ENCODE measurements at places on chromosomes 2 and 18.
A peak's percentile ranks its signal among the peaks of the same experiment; 100 is the strongest.

- no peaks in the 10 kb centered on the region for H3K4me1 ChIP-seq
- H3K36me3 ChIP-seq, result no peaks in the 10 kb centered on the region
- no peak for DNase-seq
- no peak overlapping the region for H3K27ac ChIP-seq
- H3K27me3 ChIP-seq, result no peaks in the 10 kb centered on the region
These were observed 214.4 kb upstream of the DSEL start for GRCh38 chr18:67730886-67731285.

DNA sequence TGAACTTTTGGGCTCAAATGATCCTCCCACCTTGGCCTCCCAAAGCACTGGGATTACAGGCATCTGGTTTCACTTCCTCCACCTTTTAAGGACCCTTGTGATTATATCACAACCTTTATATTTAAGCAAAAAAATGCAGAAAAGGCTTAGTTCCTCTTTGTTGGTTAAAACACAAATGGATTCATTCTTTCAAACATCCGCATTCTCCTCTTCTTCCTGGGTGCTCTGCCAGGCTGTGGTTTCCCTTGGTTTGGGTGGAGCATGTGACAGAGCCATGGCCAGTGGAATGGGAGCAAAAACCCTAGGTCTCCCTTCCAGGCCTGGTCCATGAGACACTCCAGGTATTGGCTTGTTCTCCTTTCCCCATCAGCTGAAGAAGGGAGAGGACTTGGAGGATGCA is 9.9 kb upstream of the SLC66A3 start:
- H3K4me1 ChIP-seq, result no peaks in the 10 kb centered on the region
- no peak overlapping the region for H3K4me3 ChIP-seq
- no peak for DNase-seq
- no peak overlapping the region for H3K27ac ChIP-seq

- peaks cover 2% of the 10 kb centered on the region for H3K4me1 ChIP-seq
- no peak overlapping the region for H3K27ac ChIP-seq
- H3K36me3 ChIP-seq, result no peaks in the 10 kb centered on the region
- no peaks in the 10 kb centered on the region for H3K27me3 ChIP-seq
- H3K4me3 ChIP-seq, result no peak overlapping the region
- DNase-seq, result no peak
These were observed 410.4 kb downstream of the MEIS1 start for GRCh38 chr2:66845307-66845706.

DNA sequence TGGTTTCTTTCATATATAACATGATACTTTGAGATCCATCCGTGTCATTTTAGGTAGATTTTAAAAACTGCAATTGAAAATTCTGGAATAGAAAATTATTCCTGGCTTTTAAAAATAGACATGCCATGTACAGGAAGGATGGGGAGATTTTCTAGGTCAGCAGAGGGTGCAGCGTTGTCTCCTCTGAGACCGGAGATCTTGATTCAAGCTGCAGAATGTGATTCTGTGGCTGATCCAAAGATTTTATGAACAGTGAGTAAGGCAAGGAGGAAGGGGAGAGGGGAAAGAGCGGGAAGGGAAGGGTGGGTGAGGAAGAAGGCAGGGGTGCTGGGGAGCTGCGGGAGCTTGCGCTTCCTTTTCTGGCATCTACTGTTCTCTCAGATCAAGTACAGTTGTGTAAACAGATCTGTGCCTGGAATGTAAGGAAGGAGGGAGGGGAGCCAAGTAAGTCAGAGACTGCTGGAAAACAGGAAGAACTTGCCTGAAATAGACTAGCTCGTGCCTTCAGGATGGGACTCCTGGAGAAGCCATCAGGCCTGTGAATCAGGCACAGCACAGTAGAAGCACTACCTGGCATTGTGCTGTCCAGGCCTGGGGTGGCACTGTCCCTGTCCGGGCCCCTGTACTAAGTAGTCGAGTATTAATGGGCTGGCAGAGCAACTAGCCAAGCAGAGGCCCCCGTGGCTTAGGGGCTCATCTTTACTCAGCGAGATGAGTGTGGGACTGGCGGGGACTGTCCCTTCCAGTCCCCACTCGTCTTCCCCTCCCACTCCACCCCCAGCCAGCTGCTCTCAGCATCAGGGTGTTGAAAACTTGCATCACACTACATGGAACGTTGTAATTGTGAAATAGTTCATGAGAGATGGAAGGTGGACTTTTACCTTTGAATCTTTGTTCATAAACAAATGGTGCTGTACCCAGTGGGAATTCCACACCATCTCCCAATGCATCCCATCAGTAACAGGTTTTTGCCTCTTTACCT is 163.5 kb downstream of the UXS1 start:
- H3K27ac ChIP-seq, result peak overlapping the region; percentile 78
- H3K4me1 ChIP-seq, result peaks cover 6% of the 10 kb centered on the region
- peak overlapping the region; percentile 30 for H3K4me3 ChIP-seq
- H3K36me3 ChIP-seq, result no peaks in the 10 kb centered on the region
- H3K27me3 ChIP-seq, result no peaks in the 10 kb centered on the region

- no peaks in the 10 kb centered on the region for H3K36me3 ChIP-seq
- no peak overlapping the region for H3K27ac ChIP-seq
- no peaks in the 10 kb centered on the region for H3K4me1 ChIP-seq
These were observed 40.3 kb upstream of the HNMT start for GRCh38 chr2:137924019-137924418.

- no peaks in the 10 kb centered on the region for H3K27me3 ChIP-seq
- no peaks in the 10 kb centered on the region for H3K36me3 ChIP-seq
- H3K4me1 ChIP-seq, result no peaks in the 10 kb centered on the region
- H3K27ac ChIP-seq, result no peak overlapping the region
- DNase-seq, result no peak
These were observed 67.3 kb downstream of the ASB1 start for GRCh38 chr2:238493880-238494572.

GRCh38 chr18:29594493-29594892 is 1417.6 kb upstream of the CDH2 start:
- no peak overlapping the region for H3K4me3 ChIP-seq
- no peak overlapping the region for H3K27ac ChIP-seq
- H3K36me3 ChIP-seq, result no peaks in the 10 kb centered on the region
- H3K27me3 ChIP-seq, result no peaks in the 10 kb centered on the region

DNA sequence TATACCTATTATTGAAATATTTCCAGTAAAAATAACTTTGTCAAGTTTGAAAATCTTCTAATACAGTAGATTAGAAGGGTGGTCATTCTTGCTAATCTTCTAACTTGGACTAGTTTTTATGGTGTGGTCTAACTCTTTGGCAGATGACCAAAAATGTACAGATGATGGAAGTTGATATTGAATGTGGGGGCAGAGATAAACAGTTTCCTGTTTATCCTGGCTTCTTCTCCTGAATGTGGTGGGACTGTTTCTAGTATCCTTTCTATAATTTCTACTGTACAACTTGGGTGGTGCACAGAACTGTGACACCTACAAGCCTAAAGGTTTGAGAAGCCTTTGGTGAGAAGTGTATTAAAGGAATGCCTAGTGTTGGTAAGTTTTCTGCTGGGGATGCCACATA is 178.7 kb downstream of the PDE11A start:
- H3K4me1 ChIP-seq, result no peaks in the 10 kb centered on the region
- H3K27me3 ChIP-seq, result no peaks in the 10 kb centered on the region
- no peaks in the 10 kb centered on the region for H3K36me3 ChIP-seq
- no peak overlapping the region for H3K4me3 ChIP-seq
- no peak for DNase-seq
- no peak overlapping the region for H3K27ac ChIP-seq

GRCh38 chr2:108403494-108403893 is 25.7 kb downstream of the SULT1C4 start:
- no peak for DNase-seq
- H3K4me1 ChIP-seq, result no peaks in the 10 kb centered on the region
- H3K27me3 ChIP-seq, result no peaks in the 10 kb centered on the region
- no peak overlapping the region for H3K4me3 ChIP-seq
- no peak overlapping the region for H3K27ac ChIP-seq

DNA sequence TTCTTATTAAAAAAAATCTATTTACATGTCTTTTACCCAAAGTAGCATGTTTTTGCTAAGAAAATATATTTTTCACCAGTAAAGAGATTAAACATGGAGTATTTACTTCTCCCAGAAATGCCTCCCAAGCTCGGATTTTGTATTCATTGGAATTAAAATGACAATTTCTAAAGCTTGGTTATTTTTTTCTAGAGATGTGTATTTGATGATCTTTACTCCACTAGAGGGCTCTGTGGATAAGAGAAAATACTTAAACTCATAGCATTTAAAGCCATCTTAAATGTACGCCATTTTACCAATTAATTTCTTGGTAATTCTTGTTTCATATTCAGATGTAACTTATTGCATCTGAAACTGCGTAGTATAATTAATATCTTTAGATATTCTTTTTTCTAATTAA is 461.4 kb downstream of the GALR1 start:
- no peak overlapping the region for H3K27ac ChIP-seq
- H3K4me3 ChIP-seq, result no peak overlapping the region
- H3K4me1 ChIP-seq, result no peaks in the 10 kb centered on the region
- DNase-seq, result no peak

GRCh38 chr2:162074928-162075688 is 1.1 kb upstream of the DPP4 start:
- H3K27ac ChIP-seq, result no peak overlapping the region
- no peak for DNase-seq
- H3K4me1 ChIP-seq, result no peaks in the 10 kb centered on the region
- no peaks in the 10 kb centered on the region for H3K36me3 ChIP-seq
- H3K27me3 ChIP-seq, result no peaks in the 10 kb centered on the region
- H3K4me3 ChIP-seq, result no peak overlapping the region

GRCh38 chr2:233404222-233404621 is 49.9 kb downstream of the DGKD start:
- peaks cover under 1% of the 10 kb centered on the region for H3K36me3 ChIP-seq
- H3K27me3 ChIP-seq, result no peaks in the 10 kb centered on the region
- DNase-seq, result no peak
- peaks cover 12% of the 10 kb centered on the region for H3K4me1 ChIP-seq

- DNase-seq, result no peak
- no peaks in the 10 kb centered on the region for H3K4me1 ChIP-seq
- no peaks in the 10 kb centered on the region for H3K36me3 ChIP-seq
- no peak overlapping the region for H3K27ac ChIP-seq
- H3K27me3 ChIP-seq, result no peaks in the 10 kb centered on the region
- no peak overlapping the region for H3K4me3 ChIP-seq
These were observed 162.3 kb upstream of the ZEB2 start for GRCh38 chr2:144682248-144682647.

DNA sequence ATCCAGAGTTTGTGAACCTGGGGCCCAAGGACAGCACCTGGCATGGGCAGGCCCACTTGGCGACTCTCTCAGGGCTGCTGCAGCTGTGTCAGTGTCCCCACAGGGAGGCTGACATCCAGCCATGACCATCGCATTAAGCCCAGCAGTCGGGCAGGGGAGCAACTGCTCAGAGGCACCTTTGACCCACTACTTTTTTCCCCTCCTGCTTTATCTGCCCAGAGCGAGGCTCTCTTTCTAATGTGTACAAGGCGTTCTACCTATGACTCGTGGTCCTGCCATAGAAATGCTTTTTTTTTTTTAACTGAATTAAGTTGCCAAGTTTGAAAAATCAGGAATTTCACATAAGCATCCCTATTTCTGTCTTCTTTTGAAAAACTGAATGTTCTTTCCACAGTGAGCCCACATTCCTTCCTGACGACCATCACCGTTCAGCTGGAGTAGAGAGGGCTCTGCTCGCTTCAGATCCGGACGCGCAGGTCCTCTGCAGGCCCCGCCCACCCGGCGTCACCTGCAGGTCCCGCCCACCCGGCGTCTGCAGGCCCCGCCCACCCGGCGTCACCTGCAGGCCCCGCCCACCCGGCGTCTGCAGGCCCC is 403 bp upstream of the CLUL1 start:
- DNase-seq, result no peak
- H3K27ac ChIP-seq, result no peak overlapping the region
- no peaks in the 10 kb centered on the region for H3K27me3 ChIP-seq
- no peaks in the 10 kb centered on the region for H3K4me1 ChIP-seq

GRCh38 chr2:162038725-162039124 is 35.3 kb downstream of the DPP4 start:
- H3K36me3 ChIP-seq, result no peaks in the 10 kb centered on the region
- no peaks in the 10 kb centered on the region for H3K4me1 ChIP-seq
- no peak overlapping the region for H3K4me3 ChIP-seq
- no peaks in the 10 kb centered on the region for H3K27me3 ChIP-seq
- DNase-seq, result no peak

DNA sequence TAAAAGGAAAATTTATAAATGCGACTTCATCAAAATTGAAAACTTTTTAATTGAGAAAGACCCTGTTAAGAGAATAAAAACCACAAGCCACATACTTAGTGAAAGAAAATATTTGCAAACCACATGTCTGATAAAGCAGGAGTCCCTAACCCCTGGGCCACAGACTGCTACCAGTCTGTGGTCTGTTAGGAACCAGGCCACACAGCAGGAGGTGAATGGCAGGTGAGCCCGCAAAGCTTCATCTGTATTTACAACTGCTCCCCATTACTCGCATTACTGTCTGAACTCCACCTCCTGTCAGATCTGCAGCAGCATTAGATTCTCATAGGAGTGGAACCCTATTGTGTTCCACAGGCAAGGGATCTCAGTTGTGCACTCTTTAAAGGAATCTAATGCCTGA is 95.5 kb upstream of the CRACDL start:
- no peaks in the 10 kb centered on the region for H3K36me3 ChIP-seq
- no peaks in the 10 kb centered on the region for H3K27me3 ChIP-seq
- H3K27ac ChIP-seq, result no peak overlapping the region
- no peak for DNase-seq
- no peaks in the 10 kb centered on the region for H3K4me1 ChIP-seq
- H3K4me3 ChIP-seq, result no peak overlapping the region

- H3K27me3 ChIP-seq, result no peaks in the 10 kb centered on the region
- H3K36me3 ChIP-seq, result peaks cover 3% of the 10 kb centered on the region
- H3K4me1 ChIP-seq, result no peaks in the 10 kb centered on the region
- DNase-seq, result no peak
These were observed 71.3 kb downstream of the BAZ2B start for GRCh38 chr2:159545085-159545484.

DNA sequence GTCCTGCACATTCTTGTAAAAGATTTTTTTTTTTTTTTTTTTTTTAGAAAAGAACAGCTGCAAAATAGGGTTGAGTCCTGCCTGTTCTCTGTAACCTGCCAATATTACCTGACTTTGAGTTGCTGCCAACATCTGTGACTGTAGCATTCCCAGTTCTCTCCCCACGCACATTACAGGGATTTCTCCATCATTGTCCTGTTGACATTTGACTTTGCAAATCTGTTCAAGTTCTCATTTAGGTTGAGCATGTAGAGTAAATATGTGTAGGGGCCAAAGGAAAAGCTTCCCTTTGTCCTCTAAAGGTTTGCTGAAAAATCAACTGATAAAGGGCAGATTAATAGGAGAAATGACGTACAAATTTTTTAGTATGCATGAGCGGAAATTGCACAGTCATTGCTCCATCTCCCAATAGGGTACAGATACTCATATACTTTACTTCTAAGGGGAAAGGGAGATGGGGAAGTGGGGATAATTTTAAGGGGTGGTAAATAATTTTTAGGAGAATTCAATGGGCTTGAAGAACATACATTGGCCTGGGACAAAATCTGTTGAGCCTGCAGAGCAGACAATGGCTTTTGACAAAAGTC is 385.5 kb downstream of the PIK3C3 start:
- H3K4me1 ChIP-seq, result no peaks in the 10 kb centered on the region
- no peak overlapping the region for H3K4me3 ChIP-seq

Data from ascending aorta (tissue), 2 donors.